ENCODE measurements at places on chromosomes 11 and 22.

GRCh38 chr11:111173221-111173620 is 72.3 kb upstream of the POU2AF2 start:
- H3K4me1 ChIP-seq = no peaks in the 10 kb centered on the region
- H3K36me3 ChIP-seq = no peaks in the 10 kb centered on the region
- no peak overlapping the region for H3K4me3 ChIP-seq
- no peak for DNase-seq
- no peaks in the 10 kb centered on the region for H3K27me3 ChIP-seq

DNA sequence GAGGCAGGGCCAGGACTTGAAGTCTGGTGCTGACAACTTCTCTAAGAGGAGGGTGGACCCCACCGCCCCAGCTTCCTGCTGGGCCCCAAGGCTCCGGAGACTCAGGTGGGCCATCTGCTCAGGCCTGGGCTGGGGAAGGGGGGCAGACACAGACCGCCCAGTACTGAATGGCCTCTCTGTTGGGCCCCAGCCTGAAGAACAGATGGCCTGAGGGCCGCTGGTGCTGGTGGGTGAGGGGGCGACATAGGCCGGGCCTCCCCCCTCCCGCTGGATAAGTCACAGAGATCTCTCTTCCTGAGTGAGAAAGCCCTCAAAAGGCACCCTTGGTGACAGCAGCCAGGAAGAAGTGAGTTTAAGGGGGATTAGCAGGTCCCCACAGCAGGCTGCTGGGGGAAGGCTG is 12.5 kb upstream of the TP53I11 start:
- no peak for DNase-seq
- no peaks in the 10 kb centered on the region for H3K4me1 ChIP-seq
- no peaks in the 10 kb centered on the region for H3K36me3 ChIP-seq

DNA sequence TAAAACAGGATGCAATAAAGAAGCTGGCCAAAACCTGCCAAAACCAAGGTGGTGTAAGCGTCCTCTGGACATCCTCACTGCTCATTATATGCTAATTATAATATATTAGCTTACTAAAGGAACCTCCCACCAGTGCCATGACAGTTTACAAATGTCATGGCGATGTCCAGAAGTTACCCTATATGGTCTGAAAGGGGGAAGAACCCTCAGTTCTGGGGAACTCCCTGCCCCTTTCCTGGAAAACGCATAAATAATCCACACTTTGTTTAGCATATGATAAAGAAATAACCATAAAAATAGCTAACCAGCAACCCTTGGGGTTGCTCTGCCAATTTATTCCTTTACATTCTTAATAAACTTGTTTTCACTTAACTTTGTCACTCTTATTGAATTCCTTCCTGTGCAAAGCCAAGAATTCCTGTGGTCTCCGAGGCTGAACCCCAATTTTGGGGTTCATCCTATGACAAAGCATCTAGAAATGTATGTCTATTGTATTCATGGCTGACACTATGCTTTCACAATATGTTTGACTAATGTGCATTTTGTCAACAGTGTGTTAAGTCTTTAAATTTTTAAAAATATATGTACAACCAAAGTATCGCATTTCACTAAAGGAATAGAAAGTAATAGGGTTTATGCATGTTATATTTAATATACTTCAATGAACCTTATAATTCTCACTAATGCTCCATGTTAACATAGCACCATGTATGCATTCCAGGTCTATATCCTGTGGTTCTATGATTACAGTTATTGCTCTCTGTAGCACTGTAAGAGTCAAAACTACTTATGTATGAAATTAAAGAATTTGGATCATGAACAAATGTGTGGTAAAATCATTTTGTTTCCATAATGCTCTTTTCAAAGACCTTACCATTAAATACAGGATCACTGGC is 25.1 kb downstream of the LGR4 start:
- H3K27me3 ChIP-seq = peaks cover 6% of the 10 kb centered on the region
- no peak overlapping the region for H3K27ac ChIP-seq
- DNase-seq = no peak
- no peaks in the 10 kb centered on the region for H3K4me1 ChIP-seq

- DNase-seq = no peak
- peaks cover 10% of the 10 kb centered on the region for H3K4me1 ChIP-seq
- no peak overlapping the region for H3K27ac ChIP-seq
These were observed 3.9 kb downstream of the IFITM10 start for GRCh38 chr11:1746511-1746931.

DNA sequence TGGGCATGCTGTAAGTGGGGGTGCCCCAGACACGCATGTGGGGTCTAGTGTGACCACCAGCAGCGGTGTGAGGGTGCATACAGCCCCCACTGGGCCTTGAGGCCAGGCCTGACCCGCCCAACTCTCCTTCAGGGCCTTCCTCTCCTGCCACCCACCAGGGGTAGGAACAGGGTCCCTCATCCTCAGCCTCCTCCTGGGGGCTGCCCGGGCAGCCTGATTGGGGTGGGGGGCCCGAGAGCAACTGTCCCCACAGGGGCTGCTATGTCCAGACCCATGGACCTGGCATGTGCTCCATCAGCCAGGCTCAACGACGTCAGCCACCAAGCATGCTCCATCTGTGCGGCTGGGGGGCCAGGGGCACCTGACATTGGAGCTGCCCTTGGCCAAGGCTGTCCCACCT is 27.2 kb downstream of the RTN4R start:
- no peaks in the 10 kb centered on the region for H3K27me3 ChIP-seq
- H3K4me1 ChIP-seq = peaks cover 21% of the 10 kb centered on the region
- no peaks in the 10 kb centered on the region for H3K36me3 ChIP-seq
- H3K27ac ChIP-seq = no peak overlapping the region
- DNase-seq = no peak
- no peak overlapping the region for H3K4me3 ChIP-seq

DNA sequence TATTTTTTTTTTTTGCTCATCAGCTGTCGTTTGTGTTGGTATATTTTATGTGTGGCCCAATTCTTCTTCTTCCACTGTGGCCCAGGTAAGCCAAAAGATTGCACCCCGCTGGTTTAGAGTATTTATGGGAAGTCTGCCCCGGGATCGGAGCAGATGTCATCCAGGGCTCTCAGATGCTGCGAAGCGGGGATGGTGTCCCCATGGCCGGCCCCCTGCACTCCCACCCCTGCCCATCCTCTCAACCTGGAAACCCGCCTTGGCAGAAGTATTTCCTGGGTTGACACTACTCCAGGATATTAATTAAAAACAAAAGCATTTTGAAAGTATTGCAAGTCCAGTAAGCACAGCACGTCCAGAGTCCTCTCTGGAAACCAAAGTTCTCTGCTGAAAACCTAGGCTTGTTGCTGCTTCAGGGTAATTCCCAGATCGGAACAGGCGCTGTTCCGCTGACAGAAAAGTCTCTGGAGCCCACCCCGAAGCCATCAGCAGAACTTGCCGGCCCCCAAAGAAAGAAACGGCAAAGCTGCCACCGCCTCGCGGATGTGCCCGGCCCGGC is 833 bp downstream of the SCUBE2 start:
- H3K27ac ChIP-seq = no peak overlapping the region
- H3K27me3 ChIP-seq = peaks cover 60% of the 10 kb centered on the region
- no peak for DNase-seq
- peaks cover 1% of the 10 kb centered on the region for H3K36me3 ChIP-seq

DNA sequence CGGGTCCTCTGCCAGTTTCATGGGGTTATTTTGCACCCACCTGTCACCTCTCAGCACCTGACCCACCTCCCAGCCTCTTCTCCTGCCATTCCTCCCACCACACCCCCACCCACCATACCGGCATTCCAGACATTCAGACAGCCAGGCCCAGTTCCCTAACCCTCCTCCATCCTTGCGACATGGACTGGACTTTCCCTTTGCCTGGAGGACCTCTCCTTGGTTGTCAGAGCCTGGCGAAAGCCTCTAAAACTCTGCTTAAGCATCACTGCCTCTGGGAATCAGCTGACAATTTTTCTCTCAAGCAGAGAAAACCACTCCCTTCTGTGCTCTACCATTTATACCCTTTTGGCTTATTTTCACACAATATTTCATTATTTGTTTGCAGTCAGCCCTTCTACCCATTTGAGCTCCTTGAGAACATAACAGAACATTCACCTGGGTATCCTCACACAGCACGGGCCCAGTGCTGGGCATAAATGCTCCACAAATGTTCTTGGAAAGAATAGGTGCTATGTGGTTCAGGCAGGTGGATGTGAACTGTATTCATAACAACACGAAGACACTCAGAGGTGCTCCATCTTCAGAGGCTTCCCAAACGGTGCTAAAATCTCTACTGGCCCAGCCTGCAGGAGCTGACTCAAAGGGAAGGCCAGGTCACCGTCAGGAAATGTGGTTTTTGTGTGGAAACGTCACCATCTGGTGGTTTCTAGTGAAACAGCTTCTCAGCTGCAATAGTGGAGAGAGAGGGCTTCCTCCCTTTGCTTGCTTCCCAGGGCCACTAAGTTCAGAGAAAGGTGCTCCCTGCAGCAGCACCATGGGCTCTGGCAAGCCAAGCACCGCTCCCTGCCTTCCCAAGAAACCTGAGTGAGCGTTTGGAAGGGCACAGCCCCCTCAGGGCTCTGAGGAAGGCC is 10.4 kb downstream of the SPATA19 start:
- H3K27ac ChIP-seq = no peak overlapping the region
- H3K27me3 ChIP-seq = peaks cover 4% of the 10 kb centered on the region
- peaks cover 5% of the 10 kb centered on the region for H3K4me1 ChIP-seq
- peak; percentile 48 for DNase-seq

GRCh38 chr11:68331338-68331947 is 19.1 kb downstream of the LRP5 start:
- peak overlapping the region; percentile 67 for H3K27ac ChIP-seq
- no peak for DNase-seq
- peaks cover 72% of the 10 kb centered on the region for H3K4me1 ChIP-seq

- H3K27ac ChIP-seq = peak overlapping the region; percentile 97
- no peak for DNase-seq
- H3K4me3 ChIP-seq = peak overlapping the region; percentile 96
- H3K27me3 ChIP-seq = no peaks in the 10 kb centered on the region
These were observed 740 bp downstream of the EML3 start for GRCh38 chr11:62611705-62612365.

- H3K4me3 ChIP-seq = no peak overlapping the region
- no peaks in the 10 kb centered on the region for H3K4me1 ChIP-seq
- H3K27ac ChIP-seq = no peak overlapping the region
- H3K36me3 ChIP-seq = no peaks in the 10 kb centered on the region
- DNase-seq = no peak
These were observed 330.6 kb upstream of the ZC3H12C start for GRCh38 chr11:109762546-109762945.

DNA sequence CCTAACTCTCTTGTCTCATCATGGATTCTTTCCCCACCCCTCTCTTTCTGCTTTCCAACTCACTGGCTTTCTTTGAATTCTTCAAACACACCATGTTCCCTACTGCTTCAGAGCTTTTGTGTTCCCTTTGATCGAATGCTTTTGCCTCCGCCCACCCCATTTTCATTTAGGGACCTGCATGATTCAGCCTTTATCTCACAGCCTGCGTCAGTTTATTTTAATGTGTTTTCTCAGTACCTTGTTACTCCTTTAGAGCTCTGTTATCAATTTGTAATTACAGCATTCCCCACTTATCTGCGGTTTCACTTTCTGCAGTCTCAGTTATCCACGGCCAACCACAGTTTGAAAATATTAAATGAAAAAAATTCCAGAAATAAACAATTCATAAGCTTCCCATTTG is 451.3 kb downstream of the METTL15 start:
- H3K4me3 ChIP-seq = no peak overlapping the region
- H3K27me3 ChIP-seq = no peaks in the 10 kb centered on the region
- no peak overlapping the region for H3K27ac ChIP-seq
- no peaks in the 10 kb centered on the region for H3K4me1 ChIP-seq
- H3K36me3 ChIP-seq = no peaks in the 10 kb centered on the region

DNA sequence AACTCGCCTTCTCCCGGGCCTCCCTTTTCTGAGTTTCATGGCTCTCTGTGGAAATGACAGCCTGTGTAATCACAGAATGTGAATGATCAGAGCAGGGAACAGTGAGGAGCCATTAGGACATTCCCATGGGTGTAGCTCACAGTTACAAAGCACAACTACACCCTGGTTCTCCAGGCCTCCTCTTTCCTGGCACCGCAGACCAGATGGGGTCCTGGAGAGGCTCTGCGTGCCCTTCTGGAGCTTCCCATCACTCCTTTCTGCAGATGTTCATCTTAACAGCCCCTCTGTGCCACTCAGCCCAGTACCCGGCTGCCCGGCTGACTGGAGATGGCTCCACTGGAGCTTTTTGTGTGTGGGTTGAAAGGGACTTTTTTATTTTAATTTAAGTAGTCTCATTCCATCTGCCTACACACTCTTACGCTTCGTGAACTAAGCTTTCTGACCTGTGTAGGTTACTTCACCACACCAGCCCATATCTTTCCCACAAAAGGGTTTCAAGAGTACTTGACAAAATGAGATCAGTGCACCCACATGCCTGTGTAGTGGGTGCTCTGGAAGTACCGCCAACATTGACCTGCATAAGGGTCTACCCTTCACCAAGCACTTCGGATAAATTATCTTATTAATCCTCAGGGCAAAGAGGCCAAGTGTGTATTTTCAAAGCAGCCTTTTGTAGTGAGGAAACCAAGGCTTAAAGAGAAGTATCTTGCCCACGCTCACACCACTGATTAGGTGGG is 29.8 kb downstream of the SREBF2 start:
- H3K4me3 ChIP-seq = peak overlapping the region; percentile 78
- peak; percentile 20 for DNase-seq
- peaks cover 30% of the 10 kb centered on the region for H3K36me3 ChIP-seq

DNA sequence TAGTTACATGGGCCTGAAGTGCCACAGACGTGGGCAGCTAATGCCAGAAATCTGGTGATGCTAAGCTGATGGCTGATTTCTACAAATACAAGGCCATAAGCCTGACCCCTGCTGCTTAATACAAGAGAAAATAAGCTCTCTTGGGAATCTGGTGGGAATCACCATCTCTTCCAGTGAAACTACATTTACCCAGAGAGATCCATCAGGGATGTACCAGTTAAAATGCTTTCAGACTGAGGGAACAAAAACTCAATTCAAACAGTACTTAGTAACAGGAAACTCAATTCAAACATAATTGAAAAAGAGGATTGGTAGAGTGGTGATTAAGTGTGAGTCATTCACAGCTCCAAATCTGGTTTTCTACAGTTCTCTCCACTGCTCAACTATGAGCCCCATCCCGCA is 1.7 kb upstream of the CAVIN3 start:
- no peak for DNase-seq
- H3K36me3 ChIP-seq = peaks cover 5% of the 10 kb centered on the region
- peaks cover 29% of the 10 kb centered on the region for H3K4me1 ChIP-seq
- H3K4me3 ChIP-seq = peak overlapping the region; percentile 60
- peaks cover 15% of the 10 kb centered on the region for H3K27me3 ChIP-seq

DNA sequence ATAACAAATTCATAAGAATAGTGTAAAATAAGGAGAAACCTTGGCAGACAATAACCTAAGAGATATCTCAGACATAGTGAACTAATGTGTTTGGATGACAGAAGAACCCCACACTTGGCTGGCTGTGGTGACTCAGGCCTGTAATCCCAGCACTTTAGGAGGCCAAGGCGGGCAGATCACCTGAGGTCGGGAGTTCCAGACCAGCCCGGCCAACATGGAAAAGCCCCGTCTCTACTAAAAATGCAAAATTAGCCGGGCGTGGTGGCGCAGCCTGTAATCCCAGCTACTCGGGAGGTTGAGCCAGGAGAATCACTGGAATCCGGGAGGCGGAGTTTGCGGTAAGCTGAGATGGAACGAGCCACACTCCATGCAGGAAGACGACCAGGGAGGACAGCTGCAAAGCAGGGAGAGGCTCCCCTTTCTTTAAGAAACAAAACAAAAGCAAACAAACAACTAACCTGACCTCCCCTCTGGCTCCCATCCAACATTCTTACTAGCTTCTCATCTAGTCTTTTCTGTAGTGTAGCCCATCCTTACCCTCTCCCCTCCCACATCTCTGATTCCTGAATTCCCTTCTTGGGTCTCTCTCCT is 84.2 kb downstream of the ZNF280B start:
- no peaks in the 10 kb centered on the region for H3K36me3 ChIP-seq
- no peak overlapping the region for H3K27ac ChIP-seq
- peaks cover 21% of the 10 kb centered on the region for H3K27me3 ChIP-seq
- H3K4me1 ChIP-seq = no peaks in the 10 kb centered on the region
- no peak overlapping the region for H3K4me3 ChIP-seq
- no peak for DNase-seq

Data from activated T-helper 1 cell treated with anti-CD3 and anti-CD28 coated beads, Interleukin-12 subunit alpha, Interleukin-12 subunit beta, Interleukin-2, Interleukin-4 antibody, amounts not matched to agents 30 ng/mL and 10 ng/mL and 1 ng/mL, durations not matched to agents 14 hours and 24 hours and 36 hours (primary cell).